ENCODE measurements at places on chromosomes 16 and 17.

DNA sequence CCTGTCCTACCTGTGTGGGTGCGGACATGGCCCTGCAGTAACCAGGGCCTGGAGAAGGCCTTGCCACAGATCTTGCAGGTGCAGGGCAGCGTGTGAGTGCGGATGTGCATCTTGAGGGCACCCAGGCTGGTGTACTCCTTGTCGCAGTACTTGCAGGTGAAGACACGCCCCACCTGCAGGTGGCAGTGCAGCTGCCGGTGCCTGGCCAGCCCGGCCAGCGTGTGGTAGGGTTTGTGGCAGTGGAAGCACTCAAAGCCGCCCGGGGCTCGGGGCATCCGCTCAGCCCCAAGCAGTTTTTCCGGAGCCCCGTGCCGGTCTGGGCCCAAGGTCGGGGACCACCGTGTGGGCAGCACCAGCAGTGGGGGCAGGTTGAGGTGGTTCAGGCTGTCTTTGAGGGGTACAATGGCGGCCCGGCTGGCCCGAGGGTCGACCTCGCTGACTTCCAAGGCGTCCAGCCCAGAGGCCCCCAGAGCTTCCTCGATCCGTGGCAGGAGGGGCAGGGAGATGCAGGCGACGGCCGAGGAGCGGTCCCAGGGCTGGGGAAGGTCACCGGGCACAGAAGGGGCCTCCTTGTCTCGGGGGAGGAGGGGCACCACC, 5.1 kb downstream of the SNAI3 start:
- no peak for DNase-seq

GRCh38 chr17:55305321-55306087, 40.7 kb downstream of the HLF start:
- DNase-seq, result no peak

- DNase-seq, result no peak
Observed at GRCh38 chr16:64950731-64951130, 171.1 kb downstream of the CDH11 start.

DNA sequence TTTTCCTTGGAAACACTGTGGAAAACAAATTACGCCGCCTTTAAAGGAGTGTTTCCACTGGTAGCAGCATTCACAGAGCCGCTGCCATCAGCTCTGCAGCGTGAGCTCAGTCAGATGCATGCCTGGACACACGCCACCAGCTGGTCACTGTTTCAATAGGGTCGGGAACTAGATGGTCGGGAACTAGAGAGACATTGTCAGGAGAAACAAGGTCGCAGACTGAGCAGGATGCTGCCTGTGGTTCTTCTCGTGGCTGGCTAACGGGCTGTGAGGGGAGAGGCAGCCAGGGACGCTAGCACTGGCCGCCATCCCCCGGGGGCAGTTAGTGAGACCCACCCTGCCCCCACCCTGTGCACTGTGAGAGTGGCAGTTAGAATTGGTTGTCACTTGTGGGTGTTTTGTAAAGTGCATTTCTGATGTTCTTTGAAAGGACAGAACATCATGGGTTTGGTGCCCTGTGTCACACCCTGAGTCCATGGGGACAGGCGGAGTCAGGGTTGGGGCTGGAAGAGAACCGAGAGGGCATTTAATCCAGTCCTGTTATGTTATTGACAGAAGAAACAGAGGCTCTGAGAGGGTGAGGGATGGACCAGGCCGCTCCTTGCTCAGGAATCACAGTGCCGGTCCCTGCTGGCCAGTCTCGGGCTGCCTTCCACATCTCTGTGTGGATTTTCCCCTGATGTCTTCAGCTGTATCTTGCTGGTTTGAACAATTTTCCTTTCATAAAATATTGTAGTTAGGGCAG, 86.3 kb downstream of the SPECC1 start:
- no peak for DNase-seq

DNA sequence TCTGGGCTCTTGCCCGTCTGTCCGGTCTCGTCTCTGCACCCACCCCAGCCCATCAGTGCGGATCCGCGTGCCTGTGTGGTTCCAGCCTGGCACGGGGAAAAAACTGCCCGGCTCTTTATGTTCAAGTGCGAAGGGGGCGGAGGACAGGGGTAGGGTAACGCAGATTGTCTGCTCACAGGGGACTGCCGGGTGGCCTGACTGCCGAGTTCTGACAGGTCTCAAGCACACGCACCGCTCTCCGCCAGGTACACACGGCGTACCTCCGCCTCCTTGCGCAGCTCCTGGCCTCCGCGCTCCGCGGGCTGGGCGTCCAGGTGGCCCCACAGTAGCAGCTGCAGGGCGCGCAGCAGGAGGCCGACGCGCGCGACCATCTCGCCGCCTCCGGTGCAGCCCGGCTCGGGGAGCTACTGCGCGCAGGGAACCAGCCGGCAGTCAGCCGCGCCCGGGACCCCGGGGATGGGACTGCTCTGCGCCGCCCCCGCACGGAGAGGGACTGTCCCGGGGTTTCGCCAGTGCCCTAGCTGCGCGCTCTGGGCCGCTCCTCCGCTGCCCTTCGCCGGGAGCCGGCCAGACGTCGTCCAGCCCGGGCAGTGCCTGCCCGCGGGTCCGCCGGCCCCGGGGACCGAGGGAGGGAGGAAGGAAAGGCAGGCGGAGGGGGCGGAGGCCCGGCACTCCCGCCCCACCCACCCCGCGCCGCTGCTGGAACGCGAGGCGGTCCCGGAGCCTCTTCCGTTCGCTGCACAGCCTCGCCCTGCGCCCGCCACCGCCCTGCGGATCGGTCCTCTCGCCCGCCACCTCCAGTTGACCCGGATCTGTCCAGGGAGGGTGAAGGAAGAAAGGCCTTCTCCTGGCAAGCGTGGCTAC, at the start of gene MMP28:
Gene MMP28, minus strand, starts transcription at position 635 of the 864 bp plus-strand sequence. Its CDS starts 264 bp downstream, at position 371.
- DNase-seq, result no peak

GRCh38 chr17:43898446-43898845, 8.9 kb downstream of the MPP2 start:
- no peak for DNase-seq

DNA sequence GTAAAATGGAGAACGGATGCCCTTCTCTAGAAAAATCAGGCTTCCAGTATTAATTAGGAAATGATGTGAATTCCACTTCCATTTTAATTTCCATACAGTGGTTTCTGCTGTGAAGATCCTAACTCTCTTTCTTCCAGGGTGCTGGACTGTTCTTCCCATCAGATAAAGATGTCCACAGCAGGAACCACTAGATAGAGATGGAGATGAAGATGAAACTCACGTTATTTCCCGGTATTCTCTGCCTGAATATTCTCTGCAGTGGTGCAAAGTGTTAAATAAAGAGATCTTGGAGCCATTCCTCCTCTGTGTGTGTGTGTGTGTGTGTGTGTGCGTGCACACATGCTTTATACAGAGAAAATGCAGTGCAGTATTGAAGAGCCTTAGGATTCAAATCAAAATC, 727.5 kb downstream of the KCNJ2 start:
- DNase-seq, result no peak

GRCh38 chr16:50021544-50021943, 3.5 kb upstream of the CNEP1R1 start:
- DNase-seq, result no peak

- DNase-seq, result no peak
Observed at GRCh38 chr17:47732399-47733046, 513 bp upstream of the TBX21 start.

DNA sequence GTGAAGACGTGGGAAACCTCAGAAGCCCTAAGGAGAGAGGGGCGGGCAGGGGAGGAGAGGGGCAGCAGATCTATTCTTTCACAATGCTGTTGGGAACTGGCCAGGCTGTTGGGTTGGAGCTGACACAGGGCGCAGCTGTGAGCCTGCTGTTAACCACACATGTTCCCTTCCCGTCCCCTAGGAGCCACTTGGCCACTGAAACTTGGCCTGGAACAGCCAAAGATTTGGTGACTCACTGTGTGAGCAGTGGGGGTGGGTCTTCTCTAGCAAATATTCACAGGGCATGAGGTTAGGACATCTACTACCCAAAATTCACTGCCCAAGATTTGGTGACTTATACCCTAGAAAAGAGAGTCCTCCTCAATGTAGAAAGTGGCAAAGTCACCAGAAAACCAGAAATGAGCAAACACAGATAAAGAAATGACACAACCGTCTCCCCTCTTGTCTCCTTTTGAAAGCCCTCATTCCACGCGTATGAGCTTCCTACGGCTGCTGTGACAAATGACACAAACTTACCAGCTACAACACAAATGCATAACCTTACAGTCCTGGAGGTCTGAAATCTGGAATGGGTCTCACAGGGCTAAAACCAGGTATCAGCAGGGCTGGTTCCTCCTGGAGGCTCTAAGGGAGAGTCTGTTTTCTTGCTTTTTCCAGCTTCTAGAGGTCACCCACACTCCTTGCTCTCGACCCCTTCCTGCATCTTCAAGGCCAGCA, 6.3 kb downstream of the TBC1D16 start:
- no peak for DNase-seq

DNA sequence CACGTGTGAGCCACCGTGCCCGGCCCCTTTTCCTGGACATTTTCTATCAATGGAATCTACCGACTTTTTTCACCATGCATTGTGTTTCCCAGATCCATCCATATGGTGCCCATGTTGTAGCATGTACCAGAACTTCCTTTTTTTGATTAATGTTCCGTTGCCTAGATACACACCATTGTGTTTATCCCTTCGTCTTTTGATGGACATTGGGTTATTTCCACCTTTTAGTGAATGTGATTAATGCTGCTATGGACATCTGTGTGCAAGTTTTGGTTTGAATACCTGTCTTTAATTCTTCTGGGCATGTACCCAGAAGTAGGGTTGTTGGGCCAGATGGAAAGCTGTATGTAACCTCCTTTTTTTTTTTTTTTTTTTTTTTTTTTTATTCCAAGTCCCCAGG, 79.8 kb downstream of the NT5M start:
- DNase-seq, result no peak

DNA sequence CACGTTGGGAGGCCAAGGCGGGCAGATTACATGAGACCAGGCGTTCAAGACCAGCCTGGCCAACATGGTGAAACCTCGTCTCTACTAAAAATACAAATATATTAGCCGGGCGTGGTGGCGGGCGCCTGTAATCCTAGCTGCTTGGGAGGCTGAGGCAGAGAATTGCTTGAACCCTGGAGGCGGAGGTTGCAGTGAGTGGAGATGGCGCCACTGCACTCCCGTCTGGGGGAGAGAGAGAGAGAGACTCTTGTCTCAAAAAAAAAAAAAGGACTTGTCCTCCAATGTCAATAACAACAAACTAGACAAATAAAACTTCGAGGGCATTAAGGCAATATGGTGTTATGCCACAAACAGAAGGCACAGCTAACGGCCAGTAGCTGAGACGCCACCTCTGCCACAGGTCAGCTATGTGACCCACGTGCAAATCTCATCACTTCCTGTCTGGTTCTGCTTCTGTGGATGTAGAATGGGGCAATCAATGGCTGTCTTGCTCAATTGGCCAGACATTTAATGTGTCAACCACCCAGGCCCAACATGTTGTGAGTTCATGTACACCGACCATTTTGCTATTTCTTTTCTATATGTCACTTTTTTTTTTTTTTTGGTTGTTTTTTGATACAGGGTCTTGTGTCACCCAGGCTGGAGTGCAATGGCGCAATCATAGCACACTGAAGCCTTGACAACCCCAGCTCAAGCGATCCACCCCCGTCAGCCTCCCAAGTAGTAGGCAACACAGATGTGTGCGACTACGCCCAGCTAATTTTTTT, 834 bp upstream of the TXNDC11 start:
- no peak for DNase-seq

- DNase-seq, result no peak
Observed at GRCh38 chr17:77681861-77682260, 276.6 kb upstream of the TNRC6C start.

DNA sequence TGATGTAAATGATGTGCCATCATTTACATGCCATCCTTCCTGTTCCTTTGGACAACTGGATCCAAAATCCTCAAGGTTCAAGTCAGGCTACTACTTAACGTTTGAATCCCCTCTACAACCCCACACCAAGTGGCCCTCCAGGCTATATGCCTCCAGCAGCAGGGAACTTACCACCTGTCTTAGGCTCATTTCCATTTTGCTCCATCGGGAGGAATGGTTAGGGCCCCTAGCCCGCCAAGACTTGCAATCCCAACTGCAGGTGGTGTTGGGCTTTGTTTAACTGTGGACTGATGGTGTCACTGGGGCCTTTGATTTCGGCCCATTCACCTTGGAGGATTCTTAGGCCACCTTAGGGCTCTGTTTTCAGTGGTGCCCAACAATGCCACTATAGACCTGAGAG, 9.7 kb downstream of the HNF1B start:
- DNase-seq, result no peak

GRCh38 chr16:49875806-49876715, 20.1 kb upstream of the ZNF423 start:
- DNase-seq, result no peak

DNA sequence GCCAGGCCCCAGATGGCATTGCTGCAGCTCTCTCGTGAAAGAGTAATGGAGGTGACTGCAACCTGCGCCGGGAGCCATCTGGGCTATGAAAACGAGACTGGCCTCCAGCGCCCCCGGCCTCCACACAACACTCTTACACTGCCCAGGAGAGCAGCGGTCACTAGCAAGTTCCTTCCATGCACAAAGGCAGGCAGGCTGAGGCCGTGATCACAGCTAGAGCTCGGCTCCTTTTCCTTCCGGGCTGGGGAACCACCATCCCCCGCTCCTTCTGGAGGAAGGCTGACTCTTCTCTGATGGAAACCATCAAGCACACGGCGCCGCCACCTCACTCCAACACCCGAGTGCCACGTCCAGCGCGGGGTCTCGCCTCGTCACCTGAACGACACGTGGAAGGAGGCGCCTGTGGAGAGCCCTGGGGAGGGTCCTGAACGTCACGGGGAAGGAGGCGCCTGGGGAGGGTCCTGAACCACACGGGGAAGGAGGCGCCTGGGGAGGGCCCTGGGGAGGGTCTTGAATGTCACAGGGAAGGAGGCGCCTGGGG, 61.9 kb downstream of the KLHDC4 start:
- no peak for DNase-seq

DNA sequence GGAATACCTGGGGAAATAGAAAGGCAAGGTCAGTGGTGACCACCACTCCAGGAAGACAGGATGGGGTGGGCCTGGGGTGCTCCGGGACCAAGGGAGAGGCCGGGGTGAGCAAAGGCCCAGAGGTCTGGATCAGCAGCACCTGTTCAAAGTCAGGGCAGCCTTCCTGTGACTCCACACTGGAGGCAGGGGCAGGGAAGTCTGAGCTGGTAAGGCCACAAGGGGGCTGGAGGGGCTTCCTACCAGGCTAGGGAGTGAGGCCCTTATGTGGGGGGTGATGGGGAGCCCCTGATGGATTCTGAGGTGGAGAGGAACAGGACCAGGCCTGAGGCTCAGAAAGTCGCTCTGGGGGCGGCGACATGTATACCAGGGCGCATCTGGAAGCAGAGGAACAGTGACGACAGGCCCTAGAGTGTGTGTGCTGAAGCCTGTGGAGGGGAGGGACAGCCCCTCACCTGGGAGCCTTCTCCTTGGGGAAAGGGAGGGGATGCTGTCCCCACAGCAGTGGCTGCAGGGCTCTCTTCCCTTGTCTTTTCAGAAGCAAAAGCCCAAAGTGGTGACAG, 3.7 kb downstream of the C16orf78 start:
- no peak for DNase-seq

- DNase-seq, result no peak
Observed at GRCh38 chr16:81863630-81864352, 84.7 kb downstream of the PLCG2 start.
